ENCODE measurements at places on chromosomes 16 and 17.
A peak's percentile ranks its signal among the peaks of the same experiment; 100 is the strongest.

- DNase-seq = no peak
Observed at GRCh38 chr17:16349431-16349830, 3.8 kb downstream of the CENPV start.

GRCh38 chr16:74606521-74607309 is at the start of gene GLG1:
Gene GLG1, minus strand, starts transcription at chr16:74607114. Its CDS starts 20 bp downstream, at chr16:74607094.
- DNase-seq = peak; percentile 37

- no peak for DNase-seq
Observed at GRCh38 chr17:34081269-34081668, 173.8 kb upstream of the CCL2 start.

- no peak for DNase-seq
Observed at GRCh38 chr17:2853283-2854142, 57.3 kb downstream of the RAP1GAP2 start.

- DNase-seq = no peak
Observed at GRCh38 chr16:56372013-56372634, 53.2 kb downstream of the AMFR start.

DNA sequence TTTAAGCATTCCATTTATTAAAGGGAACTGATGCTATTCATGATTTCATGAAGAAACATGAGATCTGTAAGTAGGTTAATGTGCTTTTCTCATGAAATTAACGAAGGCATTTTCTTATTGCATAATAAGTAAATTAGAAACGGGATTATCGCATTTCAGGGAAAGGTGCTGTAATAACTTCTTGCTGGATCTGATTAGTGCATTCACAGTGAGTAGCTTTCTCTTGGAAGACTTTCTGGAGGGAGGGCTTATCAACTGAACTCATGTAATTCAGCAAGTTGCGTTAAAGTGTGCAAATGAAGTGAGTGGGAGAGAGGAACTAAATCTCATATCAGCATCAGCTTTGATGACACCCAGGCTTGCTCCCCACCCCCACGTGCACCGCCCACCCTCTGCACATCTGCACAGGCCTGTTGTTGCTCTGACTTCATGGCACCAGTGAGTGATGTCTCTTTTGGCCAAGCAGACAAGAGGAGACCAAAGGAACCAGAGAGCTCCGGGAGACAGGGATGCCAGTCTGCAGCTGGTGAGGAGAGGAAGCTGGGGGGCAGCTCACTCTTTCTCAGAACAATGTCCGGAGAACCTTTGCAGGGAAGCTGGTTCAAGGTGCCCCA is 26.3 kb upstream of the GAS7 start:
- DNase-seq = no peak

GRCh38 chr17:28055546-28056275 is 13.2 kb downstream of the NLK start:
- no peak for DNase-seq

DNA sequence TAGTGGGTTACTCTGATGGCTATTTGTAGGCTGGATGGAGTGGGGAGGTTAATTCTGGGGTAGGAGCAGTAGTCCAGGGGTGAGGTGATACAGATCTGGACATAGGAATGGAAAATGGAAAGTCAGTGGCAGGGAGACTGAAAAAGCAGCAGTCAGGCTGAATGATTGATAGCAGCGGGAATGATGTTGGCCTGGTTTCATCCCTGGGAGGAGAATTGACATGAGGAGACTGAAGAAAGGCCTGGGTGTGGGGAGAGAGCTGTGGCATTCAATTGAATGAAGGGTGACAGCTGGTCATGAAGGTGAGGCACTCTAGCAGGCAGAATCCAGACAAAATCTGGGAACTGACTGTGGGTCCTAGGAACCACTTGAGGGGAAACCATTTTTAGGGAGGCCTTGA is 34.7 kb upstream of the CLEC18A start:
- no peak for DNase-seq

DNA sequence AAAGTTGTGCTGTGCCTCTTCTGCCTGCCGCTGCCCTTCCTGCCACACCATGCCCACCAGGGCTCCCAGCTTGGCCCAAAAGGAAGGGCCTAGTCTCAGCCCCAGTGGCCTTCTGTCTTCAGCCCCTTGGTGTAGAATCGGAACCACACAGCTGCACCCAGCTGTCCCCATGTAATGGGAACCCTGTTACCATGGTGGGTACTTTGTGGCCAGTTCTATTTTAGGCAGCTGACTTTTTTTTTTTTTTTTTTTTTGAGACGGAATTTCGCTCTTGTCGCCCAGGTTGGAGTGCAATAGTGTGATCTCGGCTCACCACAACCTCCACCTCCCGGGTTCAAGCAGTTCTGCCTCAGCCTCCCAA is 163.3 kb upstream of the GSE1 start:
- DNase-seq = no peak

DNA sequence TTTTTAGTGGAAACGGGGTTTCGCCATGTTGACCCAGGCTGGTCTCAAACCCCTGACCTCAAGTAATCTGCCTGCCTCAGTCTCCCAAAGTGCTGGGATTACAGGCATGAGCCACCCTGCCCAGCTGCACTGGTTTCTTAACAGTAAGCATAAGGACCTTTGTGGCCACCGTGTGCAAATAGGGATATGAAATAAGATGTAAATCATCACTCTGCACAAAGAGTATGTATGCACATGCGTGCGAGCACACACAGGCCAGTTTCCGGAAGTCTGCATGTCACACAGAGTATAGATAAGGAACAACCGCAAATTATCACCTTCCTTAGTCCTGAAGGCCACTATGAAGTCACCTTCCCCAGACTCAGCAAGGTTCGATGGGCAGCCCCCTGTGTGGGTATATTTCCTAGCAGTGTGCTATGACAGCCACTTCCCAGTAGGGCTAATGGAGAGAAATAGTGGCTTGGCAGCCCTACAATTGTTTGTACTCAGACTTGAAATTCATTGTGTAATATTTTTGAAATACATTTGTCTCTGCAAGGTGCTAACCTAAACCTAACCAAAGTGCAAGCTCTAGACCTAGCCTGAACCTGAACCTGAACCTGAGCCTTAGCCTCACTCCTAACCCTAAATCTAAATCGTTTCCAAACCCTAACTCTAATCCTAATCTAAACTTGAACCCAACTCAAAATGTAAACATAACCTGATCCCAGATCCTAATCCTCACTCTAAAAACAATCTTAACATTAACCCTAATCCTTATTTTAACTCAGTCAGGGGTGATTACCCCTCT is 48.4 kb upstream of the SKAP1 start:
- DNase-seq = no peak

DNA sequence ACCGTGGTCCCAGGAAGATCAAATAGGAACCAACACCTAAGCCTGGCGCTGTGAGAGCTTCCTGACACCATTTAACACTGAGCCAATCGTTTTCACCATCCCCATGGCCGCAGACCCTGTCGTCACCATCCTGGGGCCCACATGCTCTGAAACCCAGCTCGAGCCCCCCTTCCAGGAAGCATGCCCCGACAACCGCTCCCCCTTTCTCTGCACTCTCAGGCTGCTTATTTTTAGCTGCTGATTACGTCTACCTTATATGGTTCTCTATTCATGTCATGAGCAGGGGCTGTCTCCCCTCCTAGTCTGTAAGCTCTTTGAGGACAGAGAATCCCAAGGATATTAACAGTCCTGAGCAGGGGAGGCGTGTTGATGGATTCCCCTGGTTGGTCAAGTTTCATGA is 10.5 kb downstream of the SRL start:
- DNase-seq = no peak

DNA sequence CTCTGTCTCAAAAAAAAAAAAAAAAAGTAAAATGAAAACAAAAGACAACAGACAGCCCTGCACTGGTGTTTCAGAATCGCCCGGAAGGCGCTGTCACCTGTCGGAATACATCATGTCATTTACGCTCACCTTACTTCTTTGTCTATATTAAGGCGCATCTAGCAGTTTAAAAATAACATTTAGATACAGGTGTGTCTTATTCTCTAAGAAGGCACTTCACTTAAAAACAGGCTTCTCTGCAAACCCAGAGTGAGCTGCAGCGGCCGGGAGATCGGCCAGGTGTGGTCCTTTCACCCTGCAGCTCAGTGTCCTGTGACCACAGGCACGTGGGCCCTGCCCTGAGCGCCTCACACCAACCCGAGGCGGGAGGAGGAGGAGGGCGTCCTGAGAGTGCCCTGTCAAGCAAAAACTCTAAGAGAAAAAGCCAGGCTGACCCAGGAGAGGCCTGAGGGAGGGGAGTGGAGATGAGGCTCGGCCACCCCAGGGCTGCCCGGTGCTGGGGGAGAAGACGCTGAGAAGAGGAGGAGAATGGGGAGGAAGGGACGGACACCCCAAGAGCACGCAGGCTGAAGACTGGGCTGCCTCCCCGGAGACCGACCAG is 3.3 kb upstream of the LMF1 start:
- DNase-seq = no peak

DNA sequence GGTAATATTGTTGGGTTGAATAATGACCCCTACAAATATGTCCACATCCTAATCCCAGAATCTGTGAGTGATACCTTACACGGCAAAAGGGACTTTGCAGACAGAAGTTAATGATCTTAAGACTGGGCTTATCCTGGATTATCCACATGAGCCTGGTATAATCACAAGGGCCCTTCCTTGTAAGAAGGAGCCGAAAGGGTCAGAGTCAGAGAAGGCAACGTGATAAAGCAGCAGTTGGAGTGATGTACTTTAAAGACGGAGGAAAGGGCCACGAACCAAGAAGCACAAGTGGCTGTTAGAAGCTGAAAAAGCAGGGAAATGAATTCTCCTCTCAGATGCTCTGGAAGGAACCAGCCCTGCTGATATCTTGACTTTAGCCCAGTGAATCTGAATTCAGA is 137.8 kb downstream of the UTP18 start:
- no peak for DNase-seq

DNA sequence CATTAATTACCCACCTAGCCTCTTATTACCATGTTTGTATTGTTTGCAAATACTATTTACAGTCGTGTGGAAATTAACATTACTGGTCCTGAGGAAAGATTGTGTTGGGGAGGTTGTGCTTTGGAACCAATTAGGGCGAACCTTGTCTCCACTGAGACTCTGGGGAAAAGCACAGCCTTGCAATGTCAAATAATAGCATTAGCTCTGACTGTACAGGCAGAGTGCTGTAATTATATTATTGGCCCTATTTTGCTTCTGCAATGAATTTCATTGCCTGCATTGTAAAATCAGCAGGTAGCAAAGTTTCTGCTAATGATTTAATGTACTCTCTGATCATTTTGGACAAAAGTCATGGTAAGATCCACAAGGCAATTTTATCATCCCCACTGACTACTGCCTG is 97.0 kb downstream of the WWOX start:
- DNase-seq = no peak

DNA sequence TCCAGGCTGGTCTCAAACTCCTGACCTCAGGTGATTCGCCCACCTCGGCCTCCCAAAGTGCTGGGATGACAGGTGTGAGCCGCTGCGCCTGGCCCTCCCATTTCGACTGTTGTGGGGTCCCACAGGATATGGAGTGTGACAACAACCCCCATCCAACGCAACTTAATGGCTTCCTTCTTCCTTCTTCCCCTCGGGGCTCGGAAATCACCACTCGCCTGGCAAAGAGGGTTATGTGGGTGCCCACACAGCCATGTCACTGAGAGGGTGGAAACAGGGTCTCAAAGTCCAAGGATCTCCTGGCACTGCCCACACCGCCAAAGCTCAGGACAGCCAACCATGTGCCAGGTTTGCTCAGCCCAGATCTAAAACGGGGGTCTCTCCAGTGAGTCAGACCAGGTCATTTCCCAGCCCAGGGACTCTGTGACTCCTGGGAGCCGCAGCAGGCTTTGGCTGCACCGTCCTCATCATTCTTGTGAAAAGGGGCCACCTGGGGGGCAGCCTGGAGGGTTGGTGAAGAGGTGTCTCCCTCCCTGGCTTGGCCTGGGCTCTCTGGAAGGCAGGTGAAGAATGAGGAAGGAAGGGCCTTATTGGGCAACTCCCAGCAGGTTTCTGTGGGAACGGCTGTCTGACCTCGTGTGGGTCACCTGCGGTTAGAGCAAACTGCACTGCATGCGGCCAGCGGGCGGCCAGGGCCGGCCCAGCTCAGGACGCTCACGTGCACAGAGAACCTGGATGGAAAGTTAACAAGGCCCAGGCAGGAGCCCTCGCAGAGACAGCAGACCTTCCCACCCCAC is 25.3 kb upstream of the LITAF start:
- DNase-seq = no peak

DNA sequence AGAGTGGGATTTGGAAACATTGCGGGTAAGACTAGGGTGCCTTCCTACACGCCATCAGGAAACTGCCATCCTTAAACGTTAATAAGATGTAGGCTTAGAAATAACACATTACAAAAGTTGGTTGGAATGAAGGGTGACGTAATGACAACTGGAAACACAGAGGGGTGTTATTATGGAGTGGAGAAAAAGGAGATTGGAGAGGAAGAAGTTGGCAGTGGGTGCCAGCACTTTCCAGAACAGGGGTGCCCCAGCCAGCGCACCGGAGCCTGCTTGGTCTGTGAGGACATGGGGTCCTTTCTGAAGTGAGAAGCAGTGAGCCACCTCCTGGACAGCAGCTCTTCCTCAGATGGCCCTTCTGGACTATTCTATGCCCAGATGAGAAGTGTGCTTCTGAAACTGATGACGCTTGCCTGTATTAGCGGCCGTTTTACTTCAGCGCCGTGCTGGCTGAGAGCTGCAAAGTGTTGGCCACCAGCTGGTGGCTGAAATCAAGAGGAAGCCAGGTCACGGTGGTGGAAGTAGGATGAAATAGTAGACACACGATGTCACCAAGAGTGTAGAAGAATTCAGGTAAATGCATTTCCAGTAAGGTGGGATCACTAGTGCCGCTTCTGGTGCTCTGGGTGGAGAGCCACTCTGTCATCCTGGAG is 244.8 kb downstream of the NTN1 start:
- DNase-seq = no peak

- no peak for DNase-seq
Observed at GRCh38 chr17:74271901-74272561, 2.0 kb upstream of the DNAI2 start.

DNA sequence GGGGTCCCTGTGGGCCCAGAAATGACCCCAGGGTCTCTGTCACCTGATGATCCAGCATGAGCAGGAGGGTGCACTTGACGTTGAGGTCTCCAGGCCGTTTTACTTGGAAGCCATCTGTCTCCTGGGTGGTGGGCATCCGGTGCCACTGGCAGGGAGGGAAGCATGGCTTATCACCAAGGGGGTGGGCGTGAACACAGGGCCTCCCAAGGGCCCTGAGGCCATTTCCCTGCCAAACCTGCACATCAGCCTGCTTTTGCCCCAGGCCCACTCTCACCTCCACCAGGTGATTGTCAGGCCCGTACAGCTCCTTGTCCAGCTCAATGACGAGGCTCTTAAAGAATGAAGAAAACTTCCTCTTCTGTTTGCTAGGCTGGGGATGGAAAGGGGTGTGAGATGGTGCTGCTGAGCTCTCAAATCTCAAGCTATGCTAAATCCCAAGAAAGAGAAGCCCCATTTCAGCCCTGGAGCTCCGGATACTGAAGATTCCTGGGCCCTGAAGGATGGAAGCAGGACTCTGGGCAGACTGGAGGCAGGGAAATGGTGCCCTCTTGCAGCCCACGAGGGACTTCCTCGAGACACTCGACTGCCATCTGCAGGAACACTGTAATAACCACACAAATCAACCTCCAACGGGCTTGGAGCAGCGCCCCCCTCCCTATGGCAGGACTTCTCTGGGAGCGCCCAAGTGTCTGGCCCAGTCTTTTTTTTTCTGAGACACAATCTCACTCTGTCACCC is 7.1 kb upstream of the FTSJ3 start:
- no peak for DNase-seq

GRCh38 chr17:43784068-43784467 is 3.8 kb downstream of the CFAP97D1 start:
- no peak for DNase-seq

- DNase-seq = no peak
Observed at GRCh38 chr17:60169921-60170817, 20.4 kb downstream of the CA4 start.

- DNase-seq = no peak
Observed at GRCh38 chr16:85402910-85403692, 210.0 kb upstream of the GSE1 start.

GRCh38 chr16:10965440-10966061 is 21.2 kb downstream of the CLEC16A start:
- no peak for DNase-seq

Measured in cortex of kidney (tissue), 1 donor.